ENCODE measurements at places on chromosomes 12 and 14.

DNA sequence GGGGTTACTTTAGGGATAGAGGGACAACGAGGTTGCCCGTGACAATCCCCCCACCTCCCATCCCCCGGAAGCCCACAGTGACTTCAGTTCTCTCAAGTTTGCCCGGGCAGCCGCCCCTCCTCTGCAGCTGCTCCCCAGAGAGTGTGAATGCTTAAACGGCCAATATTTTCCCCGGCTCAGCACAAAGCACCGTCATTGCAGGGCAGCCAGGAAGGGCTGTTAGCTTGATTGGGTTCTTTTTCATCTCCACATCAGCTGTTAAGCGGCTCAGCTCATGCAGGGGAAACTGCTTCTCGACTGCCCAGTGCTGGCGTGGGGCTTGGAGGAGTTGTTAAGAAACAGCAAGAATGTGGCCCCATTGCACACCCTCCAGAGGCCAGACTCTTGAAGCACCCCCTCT is 120.5 kb upstream of the NCOR2 start:
- no peak for DNase-seq

- no peak for DNase-seq
Measured at GRCh38 chr12:88238406-88238805, 96.3 kb downstream of the TMTC3 start.

- DNase-seq, result no peak
Measured at GRCh38 chr12:95532851-95533250, 18.4 kb downstream of the USP44 start.

GRCh38 chr14:102316338-102316742 is 3.2 kb upstream of the ZNF839 start:
- no peak for DNase-seq

DNA sequence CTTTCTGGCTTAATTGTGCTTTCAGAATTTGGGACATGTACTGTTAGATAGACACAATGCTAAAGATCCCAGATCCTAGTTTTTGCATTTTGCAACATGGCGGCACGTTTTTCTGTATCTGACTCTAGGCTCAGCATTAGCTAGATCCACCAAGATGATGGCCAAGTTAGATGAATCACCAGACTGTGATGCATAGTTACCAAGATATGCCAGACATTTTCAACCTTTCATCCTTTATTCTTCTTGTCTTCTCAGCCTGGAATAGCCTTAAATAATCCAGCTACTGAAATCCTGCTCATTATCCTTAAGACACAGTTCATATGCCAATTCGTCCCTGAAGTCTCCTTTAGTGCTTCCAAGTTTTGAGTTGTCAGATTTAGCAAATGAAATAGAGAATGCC is 144.9 kb upstream of the CRY1 start:
- no peak for DNase-seq

GRCh38 chr14:68663385-68664076 is 129.3 kb downstream of the ZFP36L1 start:
- peak; percentile 55 for DNase-seq

GRCh38 chr14:69363055-69363454 is 35.0 kb downstream of the ERH start:
- DNase-seq, result no peak

DNA sequence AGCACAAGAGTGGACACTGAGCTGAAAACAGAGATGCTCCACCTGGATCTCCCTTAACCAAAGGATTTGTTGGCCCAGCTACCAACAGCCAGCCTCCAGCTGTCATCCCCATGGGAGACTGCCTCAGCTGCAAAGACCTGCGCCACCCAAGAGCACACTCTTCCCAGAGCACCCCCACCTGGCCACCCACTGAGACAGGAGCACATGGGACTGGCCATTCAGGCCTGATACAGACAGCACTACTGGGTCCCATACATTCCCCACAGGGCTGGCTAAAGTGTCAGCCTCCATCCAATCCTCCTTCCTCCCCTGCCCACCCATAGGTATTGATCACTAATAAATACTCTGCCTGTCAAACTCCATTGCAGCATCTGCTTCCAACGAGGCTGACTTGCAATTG is 241.5 kb downstream of the BCL11B start:
- no peak for DNase-seq

GRCh38 chr14:102462391-102462790 is 47.2 kb downstream of the ANKRD9 start:
- no peak for DNase-seq

DNA sequence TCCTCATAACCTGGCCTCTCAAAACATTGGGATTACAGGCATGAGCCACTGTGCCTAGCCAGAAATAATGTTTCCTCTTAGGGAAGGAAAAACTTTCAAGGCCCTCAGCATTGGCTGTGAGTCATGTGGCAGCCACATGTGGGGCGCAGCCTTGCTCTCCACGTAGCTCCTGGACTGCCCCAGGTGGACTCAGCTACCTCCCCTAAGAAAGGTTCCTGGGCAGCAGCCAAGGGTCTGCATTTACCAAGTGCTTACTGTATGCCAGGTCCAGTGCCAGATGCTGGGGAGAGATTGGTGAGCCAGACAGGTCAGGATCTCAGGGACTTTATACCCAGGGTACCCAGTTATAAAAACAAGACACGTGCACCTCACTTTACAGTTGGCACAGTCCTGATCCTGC is 3.7 kb upstream of the TRPV4 start:
- no peak for DNase-seq

DNA sequence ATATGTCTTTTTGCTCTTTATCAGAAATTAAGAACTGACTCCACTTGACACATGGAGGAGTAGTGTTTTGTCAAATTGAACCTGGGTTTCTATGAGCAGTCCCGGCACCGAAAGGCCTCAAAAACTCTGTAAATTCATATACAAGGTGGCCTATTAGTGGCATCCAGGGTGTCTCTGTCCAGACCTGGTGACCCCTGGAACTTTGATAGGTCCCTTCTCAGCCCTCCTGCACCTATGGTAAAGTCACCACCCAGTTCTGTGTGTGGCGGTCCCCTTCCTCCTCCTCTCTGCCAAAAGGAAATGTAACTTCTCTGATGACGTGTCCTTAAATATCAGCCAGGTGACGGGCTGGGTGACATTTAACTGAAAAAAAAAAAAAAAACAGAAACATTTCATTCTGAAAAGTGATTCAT is 204.0 kb upstream of the FOXN3 start:
- peak; percentile 51 for DNase-seq

- no peak for DNase-seq
Measured at GRCh38 chr12:11667171-11667570, 17.7 kb downstream of the ETV6 start.

DNA sequence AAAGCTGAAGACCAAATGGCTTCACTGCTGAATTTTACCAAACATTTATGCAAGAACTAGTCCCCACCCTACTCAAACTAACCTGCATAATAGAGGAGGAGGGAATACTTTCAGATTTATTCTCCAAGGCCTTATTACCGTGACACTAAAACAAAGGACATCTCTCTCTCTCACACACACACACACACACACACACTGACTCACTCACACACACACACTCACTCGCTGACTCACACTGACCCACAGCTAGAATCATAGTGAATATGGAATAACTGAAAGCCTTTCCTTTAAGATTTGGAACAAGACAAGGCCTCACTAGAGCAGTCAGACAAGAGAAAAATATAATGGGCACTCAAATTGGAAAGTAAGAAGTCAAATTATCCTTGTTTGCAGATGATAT is 1014.1 kb downstream of the TMTC2 start:
- no peak for DNase-seq

DNA sequence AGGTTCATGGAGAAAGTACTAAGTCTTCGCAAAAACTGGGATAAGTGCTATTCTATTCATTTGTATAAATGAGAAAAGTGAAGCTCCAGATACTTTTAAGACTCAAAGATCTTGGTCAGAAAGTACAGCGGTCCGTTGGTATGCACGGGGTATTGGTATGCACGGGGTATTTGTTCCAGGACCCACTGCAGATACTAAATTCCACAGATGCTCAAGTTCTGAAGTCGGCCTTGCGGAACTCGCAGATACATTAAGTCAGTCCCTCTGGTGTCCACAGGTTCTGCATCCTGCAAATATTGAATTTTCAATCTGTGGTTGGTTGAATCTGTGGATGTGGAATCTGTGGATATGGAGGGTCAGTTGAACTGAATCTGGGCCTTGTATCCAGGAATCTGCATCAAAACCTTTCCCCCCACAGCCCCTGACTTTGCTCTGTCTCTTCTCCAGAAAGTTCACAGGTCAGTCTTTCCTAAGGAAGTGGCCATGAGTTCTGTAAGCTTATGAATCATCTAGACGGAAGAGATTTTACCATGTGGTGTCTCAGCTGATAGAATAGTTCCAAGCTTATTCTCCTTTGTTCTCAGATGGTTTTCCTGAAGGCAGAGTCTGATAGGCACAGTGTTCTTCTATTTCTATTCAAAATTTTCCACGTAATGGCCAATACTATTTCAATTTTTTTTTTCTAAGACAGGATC is 274.7 kb downstream of the NEDD1 start:
- DNase-seq, result no peak

- no peak for DNase-seq
Measured at GRCh38 chr12:116537101-116537904, 21.9 kb upstream of the MAP1LC3B2 start.

GRCh38 chr12:86261578-86261977 is 5.4 kb upstream of the MGAT4C start:
- DNase-seq, result no peak

Measured in stimulated activated CD8-positive, alpha-beta memory T cell treated with anti-CD3 and anti-CD28 coated beads, Interleukin-15, amount 100 ng/mL, for 48 hours (primary cell).